ENCODE measurements at places on chromosomes 4 and X.

DNA sequence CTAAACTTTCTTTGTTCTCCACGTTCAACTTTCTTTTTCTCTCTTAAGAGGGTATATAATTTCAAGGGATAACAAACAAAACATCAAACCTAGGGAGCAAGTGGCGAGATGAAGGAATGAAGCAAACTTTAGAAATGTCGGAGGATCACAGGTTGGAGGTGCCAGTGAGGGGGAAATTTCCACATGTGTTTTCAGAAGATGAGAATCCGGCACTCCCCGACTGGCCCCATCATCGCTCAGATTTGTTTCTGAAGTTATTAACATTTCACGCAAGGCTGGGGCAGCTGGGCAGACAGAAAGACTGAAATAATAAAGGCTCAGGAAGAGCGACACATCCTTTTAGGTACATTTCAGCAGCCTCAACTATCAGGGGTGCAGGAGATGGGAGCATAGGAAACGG is 134.9 kb downstream of the SMIM20 start:
- ATAC-seq: no peak

- no peak for ATAC-seq
These were observed 1632.4 kb downstream of the RPA4 start for GRCh38 chrX:98516120-98516519.

GRCh38 chrX:97199501-97199900 is 315.8 kb downstream of the RPA4 start:
- no peak for ATAC-seq

DNA sequence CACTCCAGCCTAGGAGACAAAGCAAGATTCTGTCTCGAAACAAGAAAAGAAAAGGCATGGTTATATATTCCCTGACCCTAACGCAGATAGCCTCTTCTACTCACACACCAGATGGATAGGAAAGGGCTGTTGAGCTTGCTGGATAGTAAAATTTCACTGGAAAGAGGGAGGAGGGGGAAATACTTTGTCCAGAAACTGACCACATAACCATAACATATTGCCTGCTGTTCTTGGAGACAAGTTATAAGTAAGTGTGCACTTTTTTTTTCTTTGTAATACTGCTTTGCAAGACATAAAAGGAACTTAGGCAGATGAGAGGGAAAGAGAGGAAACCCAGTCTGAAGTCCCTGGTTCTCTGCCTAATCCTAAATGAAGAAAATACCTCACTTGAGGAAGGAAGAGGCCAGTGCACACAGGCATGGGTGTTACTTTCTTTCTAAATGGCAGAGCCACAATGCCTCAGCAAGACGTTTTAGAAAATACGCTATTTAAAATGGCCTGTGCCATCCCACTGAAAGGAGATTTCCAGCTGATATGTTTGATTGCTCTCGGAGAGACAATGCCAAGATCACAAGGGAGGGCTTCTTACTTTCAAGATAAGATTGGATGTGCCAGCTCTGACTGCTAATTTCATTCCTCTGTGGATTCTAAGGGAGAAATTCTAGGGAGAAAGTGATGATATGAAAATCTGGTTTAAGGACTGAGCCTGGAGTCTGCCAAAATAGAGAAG is 140.6 kb downstream of the DCTD start:
- no peak for ATAC-seq

DNA sequence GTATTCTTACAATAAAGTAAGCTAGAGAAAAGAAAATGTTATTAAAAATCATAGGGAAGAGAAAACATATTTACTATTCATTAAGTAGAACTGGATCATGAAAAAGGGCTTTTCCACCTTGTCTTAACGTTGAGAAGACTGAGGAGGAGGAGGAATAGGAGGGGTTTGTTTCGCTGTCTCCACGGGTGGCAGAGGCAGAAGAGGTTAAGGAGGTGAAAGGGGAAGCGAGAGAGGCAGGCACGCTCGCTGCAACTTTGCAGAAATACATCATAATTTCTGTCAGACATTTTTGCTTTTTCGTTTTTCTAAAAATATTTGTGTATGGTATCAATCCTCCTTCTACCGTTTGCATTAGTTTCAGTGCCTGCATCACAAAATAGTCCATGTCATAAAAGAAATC is 2375.1 kb upstream of the AGA start:
- ATAC-seq: no peak

DNA sequence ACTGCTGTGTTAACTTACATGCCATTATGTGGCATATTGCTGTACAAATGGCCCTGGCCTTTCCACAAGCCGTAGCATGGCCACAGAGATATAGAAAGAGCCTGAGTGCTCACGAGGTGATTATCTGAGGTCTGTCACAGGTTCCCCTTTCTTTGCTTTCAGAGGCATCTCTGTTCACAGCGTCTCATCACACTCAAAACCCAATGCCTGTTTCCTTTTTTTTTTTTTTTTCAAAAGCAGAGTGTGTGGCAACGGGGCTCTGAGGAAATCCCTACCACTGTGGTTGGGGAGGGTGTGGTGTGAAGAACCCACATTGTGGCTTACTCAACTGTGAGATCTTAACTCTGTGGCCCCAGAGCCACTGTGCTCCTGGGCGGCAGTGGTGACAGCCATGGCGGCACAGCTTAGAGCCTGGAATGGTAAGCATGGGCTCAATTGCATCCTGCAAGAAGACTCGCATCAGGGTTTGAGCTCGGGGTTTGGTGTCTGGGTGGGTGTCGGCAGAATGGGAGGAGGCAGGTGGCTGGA is 30.8 kb downstream of the RTL5 start:
- peak; percentile 56 for ATAC-seq

GRCh38 chr4:522438-522837 is 23.4 kb downstream of the PIGG start:
- ATAC-seq: no peak

DNA sequence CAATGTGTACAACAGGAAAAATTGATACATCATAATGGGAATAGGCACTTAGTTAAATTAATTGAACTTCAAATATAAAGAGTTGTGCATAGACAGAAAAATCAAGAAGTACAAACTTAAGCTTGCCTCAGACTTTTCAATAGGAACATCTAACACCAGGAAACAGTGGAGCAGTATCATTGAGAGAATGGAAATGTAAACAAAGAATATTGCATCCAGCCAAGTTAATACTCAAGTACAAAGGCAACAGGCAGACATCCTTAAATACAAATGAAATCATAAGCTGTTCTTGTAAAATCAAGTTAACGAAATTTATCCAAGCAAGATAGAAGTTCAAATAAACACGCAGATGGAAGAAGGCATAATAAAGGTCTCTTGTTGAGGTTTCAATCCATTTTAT is 71.2 kb upstream of the TLR2 start:
- no peak for ATAC-seq

GRCh38 chr4:27081675-27082586 is 221.3 kb downstream of the STIM2 start:
- no peak for ATAC-seq

DNA sequence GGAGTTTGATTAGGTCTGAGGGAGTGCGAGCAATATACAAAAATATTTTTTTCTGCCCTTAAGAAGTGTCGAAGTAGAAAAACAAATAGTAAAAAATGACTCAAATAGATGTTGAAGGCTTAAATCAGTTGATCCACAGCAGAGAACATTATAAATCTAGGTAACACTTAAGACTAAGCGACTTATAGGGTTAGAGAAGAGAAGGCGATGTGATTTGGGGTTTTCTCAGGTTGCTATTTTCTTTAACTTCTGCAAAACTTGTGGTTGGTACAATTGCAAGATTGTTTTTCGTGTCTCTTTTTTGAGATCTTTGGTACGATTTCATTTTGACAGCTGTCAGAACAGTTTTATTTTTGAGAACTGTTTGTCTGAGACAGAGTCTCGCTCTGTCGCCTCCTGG is 1479.5 kb downstream of the PCDH7 start:
- no peak for ATAC-seq

DNA sequence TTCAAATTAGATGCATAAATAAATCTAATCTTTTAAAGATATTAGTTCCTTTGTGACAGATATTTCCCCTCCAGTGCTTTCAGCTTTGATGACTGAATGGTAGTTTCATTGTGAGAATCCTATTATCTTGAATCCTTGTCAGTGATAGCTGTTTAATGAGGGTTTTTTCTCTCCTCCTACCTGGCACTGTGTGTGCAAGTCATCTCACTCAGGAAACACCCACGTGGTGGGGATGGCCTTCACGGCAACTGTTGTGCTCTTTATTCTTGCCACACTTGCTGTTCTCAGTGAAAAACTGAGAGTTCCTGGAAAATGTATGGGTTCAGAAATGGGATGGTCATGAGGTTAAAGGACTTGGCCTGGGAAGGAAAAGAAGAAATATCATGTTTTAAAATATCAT is 129.9 kb downstream of the SPRY1 start:
- no peak for ATAC-seq

DNA sequence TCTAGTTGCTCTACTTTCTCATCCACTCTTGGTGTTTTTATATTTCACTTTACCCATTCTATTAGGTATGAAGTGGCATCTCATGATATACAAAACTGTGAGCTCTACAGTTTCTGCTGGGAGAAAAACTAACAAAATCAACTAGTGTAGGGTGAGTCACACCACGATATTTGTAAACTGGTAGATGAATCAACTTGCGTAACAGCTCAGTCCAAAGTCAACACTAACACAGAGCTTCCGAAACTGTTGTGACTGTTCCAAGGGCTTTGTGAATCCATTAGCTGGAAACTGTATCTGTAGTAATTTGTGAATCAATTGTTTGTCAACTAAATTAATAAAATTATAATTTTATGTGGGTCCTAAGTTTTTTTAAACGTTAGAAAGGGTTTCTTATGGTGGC is 119.8 kb upstream of the TSPAN5 start:
- ATAC-seq: peak; percentile 87

DNA sequence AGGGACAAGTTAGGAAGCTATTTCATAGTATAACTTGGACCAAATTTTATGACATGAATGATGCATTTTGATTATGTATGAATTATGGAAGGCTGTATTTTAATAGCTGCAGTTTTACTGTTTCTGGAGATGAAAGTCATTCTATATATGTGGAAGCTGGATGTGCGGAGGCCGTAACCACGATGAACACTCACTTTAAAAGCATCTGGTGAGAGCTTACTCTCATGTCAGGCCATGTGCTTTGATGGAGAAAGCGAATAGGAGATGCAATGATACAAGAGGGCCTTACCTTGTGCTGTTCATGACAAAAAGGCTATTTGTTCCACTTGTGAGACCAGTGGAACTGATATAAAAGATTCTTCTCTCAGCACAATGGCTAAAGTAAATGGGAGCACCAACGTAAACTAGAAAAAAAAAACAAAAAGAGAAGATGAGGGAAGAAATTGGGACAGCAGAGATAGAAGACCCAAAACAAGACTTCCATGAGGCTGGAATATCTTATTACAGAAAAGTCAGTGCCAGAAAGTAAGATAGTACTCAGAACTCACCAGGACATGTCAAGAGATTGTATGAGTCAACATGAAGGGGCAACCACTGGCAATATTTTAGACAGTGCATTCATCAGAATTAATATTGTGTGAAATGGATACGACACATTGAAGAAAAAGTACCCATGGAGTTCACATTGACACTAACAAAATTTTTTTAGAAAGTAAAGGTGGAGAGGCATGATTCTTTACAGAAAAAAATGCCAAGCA is 63.3 kb upstream of the GAB1 start:
- ATAC-seq: no peak

GRCh38 chr4:108135549-108136209 is 33.1 kb downstream of the LEF1 start:
- peak; percentile 81 for ATAC-seq

- no peak for ATAC-seq
These were observed 235.1 kb downstream of the CWH43 start for GRCh38 chr4:49221209-49221608.

GRCh38 chr4:11408233-11408967 is 20.3 kb downstream of the HS3ST1 start:
- no peak for ATAC-seq

DNA sequence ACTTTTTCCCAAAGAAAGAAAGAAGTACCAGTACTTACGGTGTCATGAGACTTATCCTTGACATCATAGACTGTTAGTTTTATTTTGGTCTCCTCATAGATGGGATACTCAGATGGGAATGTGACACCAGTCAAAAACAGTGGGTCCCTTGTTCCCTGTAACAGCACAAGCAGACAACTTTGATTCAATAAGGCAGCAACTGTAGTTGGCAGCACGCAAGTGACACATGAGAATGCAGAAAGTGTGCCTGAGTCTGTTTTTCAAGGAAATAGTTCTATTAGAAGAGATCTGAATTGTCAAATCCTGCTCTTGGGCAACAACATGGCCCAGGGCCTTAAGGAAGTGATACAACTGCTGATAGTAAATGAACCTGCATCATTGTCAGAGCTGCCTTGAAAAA is 443.2 kb downstream of the INPP4B start:
- ATAC-seq: no peak

DNA sequence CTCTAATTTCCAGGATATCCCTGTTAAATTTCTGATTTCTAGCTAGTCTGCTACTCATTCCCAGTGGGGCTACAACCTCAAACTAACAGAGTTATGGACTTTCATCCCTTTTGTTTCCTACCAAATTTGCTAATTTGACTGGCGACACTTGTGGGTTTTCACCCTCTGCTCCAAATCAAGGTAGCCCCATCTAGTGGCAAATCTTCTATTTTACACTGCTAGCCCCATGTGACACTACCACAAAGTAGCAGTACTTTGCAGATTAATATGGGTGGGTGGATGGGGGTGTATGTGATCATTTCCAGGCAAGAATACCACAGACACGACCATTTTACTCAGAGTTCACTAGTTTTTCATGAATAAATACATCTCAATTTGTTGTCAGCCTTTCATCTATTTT is 150.3 kb downstream of the MSL3 start:
- no peak for ATAC-seq

- ATAC-seq: no peak
These were observed 146.1 kb downstream of the ATP10D start for GRCh38 chr4:47631161-47631560.

DNA sequence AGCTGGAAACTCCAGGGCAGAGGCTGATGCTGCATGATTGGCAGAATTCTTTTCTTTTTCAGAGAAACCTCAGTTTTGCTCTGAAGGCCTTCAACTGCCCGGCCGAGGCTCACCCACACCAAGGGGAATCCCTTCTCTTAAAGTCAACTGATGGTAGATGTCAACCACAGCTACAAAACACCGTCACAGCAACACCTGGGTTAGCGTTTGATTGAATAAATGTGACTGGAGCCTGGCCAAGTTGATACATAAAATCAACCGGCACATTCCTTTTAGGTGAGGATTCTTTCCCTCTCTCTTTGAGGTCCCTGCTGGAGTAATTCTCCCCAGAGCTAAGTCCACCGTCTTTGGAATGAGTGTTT is 15.2 kb upstream of the KIAA0232 start:
- ATAC-seq: no peak

DNA sequence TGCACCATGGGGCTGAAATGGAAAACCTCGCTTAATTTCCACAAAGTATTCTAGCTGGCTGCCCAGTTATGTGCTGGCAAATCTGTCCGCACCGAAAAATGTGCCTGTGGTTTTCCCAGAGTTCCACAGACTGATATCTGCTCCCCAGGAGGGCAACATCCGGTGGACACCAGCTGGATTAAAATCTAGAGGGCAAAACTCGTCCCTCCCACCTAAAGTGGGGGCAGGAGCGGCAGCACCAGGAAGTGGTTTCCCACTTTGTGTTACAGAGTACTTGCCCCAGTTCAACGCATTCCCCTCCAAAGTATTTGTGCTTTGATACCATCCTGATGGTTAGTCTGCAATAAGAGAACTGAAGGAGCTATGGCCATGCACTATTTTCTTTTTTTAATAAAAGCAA is 187.6 kb downstream of the TSPAN5 start:
- no peak for ATAC-seq

- no peak for ATAC-seq
These were observed 85.8 kb upstream of the PRPS1 start for GRCh38 chrX:107542500-107542899.

Measured in esophagus mucosa (tissue), 1 donor.